ENCODE measurements at places on chromosomes 7 and 10. TPM values are rescaled to one million over a fixed set of nuclear protein-coding genes. Genes with fewer than 3 reads are reported as not detected.
A peak's percentile ranks its signal among the peaks of the same experiment; 100 is the strongest.

- DNase-seq = no peak
Observed at GRCh38 chr10:80187465-80188409, 17.6 kb downstream of the ANXA11 start.

TBC1D12 gene
- 3.9 TPM for polyA plus RNA-seq

ZNF117 gene
- 3.9 TPM for polyA plus RNA-seq

- no peak for DNase-seq
Observed at GRCh38 chr7:17095931-17096330, 202.5 kb upstream of the AHR start.

PAX4 gene
- polyA plus RNA-seq = not detected

HYAL4 gene
- polyA plus RNA-seq = not detected

DNA sequence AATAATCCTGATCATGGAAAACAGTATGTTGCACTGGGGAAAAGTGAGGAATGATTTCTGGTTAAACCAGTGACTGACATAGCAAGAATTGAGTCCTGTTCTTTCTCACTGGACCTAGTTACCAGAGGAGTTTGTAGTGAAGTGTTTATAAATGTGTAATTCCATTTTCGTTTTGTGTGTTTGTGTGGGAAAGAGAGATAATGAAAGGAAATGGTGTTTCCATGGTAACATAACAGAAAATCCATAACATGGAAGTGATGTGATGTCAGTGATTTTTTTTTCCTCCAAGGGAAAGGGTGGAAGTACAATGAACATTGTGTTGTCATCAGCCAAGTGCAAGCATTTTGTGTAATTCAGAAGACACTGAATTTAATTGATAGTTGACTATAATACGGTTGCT lies 283.9 kb downstream of the PLXDC2 start:
- no peak for DNase-seq

NODAL gene
- polyA plus RNA-seq = not detected

LIPK gene
- polyA plus RNA-seq = not detected

DNA sequence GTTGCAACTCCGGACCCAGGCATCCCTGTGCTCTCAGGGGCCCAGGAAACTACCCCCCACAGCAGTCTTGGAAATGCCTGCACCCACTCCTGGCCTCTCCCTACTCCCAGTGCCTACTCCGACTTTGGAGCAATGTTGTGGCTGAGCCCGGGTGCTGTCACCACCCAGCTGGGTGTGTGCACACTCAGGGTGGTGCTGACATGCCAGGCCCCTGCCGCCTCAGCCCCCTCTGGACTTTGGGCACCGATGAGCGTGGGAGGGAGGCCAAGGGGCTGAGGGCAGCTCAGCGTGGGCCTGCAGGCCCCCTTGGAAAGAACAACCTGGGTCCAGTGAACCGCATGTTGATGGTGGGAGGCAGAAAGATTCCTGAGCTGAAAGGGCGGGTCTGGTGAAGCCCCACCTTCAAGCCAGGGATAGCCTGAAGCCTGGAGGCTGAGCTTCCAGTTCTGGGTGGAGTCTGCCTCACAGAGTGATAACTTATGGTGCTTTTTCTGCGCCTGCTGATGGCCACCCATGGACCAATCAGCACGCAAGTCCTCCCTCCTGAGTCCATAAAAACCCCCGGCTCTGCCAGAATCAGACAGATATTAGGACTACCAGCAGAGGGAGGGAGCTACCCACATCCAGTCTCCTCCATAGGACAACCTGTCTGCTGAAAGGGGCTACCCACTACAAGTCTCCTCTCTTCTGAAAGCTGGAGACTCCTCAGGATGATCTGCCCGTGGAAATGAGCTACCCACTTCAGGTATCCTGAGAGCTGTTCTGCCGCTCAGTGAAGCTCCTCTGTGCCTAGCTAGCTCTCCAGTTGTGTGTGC lies 380.4 kb upstream of the SORCS1 start:
- DNase-seq = no peak

DNA sequence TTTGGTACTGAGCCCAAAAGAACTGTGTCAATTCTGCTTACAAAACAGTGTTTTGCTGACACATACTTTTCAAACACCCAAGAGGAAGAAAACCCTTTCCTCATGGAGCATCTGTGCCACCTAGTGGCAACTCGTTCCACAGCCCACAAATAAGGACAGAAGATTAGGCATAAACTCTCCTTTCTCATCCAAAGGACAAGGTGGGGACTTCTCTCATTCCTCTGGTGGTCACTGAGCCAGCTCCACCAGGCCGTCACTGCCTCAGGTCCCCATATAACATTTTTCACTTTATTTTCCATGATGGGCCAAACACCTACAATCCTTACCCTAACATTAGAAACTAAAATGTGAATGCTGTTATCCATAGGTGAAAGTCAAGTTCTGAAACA lies 76.9 kb downstream of the RNF216 start:
- DNase-seq = peak; percentile 83

GRCh38 chr7:92766461-92767003 lies 69.8 kb downstream of the CDK6 start:
- DNase-seq = no peak

DNA sequence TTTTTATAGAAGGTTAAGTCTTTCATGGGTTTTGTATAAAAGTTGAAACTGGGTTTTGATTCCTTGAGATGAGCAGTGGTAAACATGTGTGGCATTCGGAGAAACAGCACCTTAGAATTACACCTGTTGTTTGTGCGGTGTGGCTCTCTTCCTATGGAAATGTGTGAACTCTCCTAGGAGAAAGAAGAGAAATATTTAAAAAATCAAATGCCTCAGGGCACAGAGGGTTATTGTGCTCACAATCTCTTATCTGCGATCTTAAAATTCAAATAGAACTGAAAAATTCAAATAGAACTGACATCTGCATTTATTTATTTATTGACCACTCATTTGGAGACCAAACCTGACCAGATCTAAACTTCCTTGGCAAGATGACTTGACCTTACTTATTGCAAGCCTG lies 18.1 kb upstream of the NRP1 start:
- no peak for DNase-seq

DNA sequence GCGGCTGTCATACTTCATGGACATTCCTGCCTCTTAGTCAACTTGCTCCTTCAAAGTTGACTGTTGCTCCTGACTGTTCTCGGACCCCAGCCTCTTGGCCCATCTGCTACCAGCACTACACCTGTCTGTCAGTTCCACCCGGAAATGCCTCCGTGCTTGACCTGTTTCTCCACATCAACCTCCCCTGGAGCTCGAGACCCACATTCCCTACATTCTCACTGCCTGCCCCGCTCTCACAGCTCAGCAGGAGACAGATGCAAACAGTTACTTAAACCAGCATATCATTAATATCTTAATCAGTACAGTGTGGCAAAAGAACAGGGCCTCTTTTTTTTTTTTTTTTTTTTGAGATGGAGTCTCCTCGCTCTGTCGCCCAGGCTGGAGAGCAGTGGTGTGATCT lies 174.3 kb downstream of the NRP1 start:
- DNase-seq = no peak

DNA sequence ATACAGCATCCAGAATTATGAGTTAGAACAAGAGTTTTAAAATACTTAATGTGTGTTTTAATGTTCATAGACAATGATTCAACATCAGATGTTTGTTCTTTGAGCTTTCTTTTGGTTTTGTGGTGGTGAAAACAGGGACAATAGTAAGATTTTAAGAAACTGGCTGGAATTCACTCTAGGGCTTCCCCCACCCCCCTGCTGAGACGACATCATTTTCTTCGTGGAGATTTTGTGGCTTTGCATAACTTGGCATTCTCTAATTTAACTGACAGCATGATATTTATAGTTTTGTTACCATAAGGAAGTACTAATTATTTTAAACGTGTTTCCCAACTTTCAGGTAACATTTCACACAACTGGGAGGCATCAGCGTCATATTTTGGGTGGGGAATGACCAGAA lies 184.1 kb downstream of the BICC1 start:
- DNase-seq = no peak

DNA sequence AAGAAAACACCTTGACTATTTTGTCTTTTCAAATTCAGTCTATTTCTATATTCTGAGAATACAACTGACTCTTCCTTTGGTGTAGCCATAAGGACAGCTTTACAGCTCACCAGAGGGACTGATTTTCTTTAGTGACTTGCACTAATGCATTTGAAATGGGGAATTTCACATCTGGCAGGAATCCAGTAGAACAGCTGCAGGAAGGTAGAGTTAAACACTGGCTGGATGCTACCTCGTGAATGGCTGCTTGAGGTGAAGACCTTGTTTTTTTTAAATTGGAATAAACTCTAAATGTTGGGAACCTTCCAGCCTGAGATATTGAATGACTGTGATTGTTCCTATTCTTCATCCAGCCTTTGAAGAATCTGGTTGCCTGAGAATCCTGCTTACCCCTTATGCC lies 139.5 kb upstream of the STK17A start:
- DNase-seq = no peak

DNA sequence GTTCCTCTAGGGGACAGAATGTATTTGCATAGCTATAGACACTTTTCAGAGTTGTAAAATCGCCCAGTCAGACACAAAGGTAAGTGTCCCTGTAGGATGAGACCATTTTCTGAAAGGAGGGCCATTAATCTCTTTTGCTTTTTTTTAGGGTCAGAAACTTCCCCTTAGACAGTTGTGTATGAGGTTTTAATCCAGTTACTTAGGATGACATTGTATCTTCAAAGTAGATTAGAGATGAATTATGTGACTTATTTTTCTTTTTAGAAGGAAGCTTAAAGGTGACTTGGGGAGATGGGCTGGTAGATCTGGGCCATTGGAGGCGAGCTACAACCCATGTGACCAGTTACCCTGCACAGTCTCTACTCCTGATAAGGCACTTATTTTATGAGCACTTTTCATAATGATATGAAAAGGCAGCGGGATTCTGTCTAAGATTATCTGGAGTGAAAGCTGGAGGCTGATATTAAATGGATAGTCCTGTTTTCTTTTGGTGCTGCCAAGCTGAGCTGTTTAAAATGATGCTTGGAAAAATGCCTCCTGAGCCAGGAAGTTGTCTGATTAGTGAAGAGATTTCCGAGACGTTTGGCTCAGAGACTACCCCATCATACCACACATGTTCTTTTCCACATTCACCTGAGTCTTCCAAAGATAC lies 264.3 kb downstream of the AUTS2 start:
- no peak for DNase-seq

AMPH gene
- 1.3 TPM for polyA plus RNA-seq

DNA sequence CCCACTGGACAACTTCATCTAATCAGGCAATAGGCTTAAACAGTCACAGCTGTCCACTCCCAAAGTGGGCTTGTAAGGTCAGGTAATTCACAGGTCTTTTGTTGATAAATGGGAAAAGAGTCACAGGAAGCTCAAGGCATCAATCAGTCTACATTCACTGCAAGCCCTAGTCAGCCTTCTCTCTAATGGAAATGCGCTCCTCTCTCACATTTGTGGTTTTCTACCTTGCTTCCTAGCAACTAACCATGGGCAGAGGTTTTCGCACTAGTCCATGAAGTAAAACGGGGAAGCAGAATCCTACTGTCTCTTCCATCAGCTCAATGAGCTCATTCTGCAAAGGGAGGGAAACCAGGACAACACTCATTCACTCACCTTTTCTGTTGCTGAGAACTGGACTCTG lies 53.5 kb upstream of the APBB1IP start:
- DNase-seq = no peak

DNA sequence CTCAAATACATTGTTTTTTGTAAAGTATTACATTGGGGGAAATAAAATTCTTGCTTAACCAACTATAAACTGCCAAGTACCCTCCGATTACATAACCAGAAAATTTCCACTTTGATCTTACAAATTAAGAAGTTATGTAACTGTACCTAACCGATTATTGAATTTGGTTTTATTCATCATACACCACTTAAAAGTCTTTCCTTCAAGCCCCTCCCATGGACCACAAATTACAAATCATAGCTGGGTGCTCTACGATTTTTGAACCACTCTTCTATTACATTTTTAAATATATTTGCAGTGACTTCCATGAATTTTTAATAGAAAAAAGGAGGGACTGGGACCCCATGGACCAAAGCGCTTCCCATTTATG lies 630 bp downstream of the ZNF680 start:
- no peak for DNase-seq

FAM25C gene
- not detected for polyA plus RNA-seq

- DNase-seq = no peak
Observed at GRCh38 chr10:7092603-7093002, 318.2 kb downstream of the SFMBT2 start.

GRCh38 chr7:4113976-4114375 lies 568.1 kb upstream of the FOXK1 start:
- DNase-seq = no peak

GRCh38 chr10:99435986-99436638 lies 5.7 kb upstream of the GOT1 start:
- DNase-seq = no peak

SLC39A12 gene
- polyA plus RNA-seq = 0.05 TPM

- DNase-seq = no peak
Observed at GRCh38 chr10:51031950-51032349, 42.3 kb upstream of the PRKG1 start.

DNA sequence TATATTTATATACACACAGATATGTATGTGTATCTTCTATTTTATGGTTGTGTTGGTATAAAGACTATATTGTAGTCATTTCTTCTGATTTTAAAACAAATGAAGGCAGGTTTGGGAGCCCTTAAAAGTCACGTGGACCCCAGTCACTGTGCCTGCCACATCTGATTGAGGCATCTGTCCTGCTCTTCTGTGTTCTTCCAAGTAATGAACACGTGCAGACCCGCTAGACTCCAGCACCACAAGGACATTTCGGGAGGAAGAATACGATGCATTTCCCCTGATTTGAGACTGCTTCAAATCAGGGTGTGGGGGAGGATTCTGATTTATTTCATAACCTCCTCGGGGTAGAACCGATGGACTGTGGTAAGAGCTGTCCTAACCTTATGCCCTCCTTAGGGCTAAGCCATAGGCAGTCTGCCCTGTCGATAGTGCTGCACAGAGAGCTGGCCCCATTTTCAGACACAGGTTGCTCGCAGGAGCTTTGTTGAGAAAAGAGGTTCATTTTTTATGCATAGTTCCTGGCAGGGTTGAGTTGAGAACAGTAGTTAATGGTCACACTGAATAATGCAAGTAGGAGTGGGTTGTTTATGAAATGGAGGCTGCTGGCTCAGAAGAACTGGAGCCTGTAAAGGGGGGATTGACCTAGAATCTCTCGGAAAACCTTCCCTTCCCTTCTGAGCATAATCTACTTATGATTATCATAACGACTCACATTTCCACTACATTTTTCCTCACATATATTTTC lies 55.0 kb upstream of the C10orf120 start:
- no peak for DNase-seq

CC2D2B gene
- polyA plus RNA-seq = 0.77 TPM

PTPRE gene
- polyA plus RNA-seq = 6.7 TPM

DNA sequence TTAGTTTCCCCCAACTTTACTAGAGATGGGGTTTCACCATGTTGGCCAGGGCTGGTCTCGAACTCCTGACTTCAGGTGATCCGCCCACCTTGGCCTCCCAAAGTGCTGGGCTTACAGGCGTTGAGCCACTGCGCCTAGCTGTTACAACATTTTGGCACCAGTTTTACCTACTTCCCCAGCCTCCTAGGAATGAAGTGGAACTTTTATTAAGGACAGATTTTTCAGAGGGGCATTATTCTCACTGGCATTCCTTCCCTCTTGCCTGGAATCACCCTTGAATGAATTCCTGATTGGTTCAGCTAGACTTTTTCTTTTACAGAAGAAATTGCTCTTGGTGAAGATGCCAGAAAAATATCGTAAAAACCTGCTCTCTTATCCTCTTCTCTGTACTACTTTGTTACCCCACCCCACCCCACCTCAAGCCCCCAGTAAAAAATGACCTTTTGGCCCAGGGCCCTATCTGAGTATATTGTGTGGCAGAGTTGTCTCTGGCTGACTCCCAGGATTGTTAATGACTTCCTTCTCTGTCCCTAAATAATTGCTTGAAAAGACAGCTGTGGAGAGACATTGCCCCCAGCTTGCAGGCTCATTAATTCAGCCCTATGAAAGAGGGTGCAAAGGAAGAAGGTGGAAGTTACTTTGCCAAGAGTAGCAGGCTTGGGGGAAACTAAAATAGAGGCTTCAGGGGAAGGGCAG lies 189.6 kb downstream of the AUTS2 start:
- DNase-seq = no peak

GDF2 gene
- polyA plus RNA-seq = 0.14 TPM
